ENCODE measurements at places on chromosomes 6 and 20. TPM values are rescaled to one million over a fixed set of nuclear protein-coding genes. Genes with fewer than 3 reads are reported as not detected.
A peak's percentile ranks its signal among the peaks of the same experiment; 100 is the strongest.

CRISP3 gene
- not detected for polyA plus RNA-seq

MUCL3 gene
- polyA plus RNA-seq = 0.34 TPM

OPRL1 gene
- 0.50 TPM for polyA plus RNA-seq

OR12D3 gene
- not detected for polyA plus RNA-seq

DNA sequence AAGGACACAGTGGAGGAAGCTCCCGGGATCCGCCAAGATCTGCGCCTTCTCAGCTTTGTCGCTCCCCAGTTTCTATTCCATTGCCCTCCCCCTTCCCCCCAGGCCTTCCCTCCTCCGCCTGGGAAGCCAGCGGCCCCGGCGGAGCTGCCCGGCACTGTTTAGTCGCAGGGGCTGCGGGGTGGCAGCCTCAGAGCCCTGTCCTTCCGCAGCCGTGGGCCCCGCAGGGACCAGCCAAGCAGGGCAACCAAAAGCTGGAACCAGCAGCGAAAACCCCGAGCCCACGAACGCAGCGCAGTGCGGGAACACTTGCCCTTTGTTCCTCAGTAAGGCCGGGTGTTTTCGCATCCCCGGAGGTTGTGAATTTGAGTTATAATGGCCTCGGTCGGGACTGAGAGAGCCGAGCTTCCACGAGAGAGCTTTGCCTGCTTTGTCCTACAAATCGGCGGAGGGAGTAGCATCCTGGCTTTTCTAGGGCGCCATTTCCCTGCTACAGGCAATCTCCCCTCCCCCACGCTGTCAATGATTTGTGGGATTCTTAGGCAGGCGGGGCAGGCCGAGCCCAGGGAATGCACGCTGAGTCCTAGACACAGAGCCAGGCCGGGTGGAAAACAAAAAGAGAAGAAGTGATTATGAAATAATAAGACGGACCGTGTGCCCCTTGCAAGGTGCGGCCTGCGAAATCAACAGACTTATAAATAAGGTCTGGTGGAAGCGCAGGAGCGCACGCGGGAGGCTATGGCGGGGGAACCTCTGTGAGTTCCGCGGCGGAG is 4.0 kb upstream of the TUBB2B start:
- H3K4me1 ChIP-seq = peaks cover 14% of the 10 kb centered on the region
- peaks cover 56% of the 10 kb centered on the region for H3K27me3 ChIP-seq
- no peaks in the 10 kb centered on the region for H3K36me3 ChIP-seq
- peak overlapping the region; percentile 94 for H3K27ac ChIP-seq
- DNase-seq = peak; percentile 96
- H3K4me3 ChIP-seq = peak overlapping the region; percentile 19

DNA sequence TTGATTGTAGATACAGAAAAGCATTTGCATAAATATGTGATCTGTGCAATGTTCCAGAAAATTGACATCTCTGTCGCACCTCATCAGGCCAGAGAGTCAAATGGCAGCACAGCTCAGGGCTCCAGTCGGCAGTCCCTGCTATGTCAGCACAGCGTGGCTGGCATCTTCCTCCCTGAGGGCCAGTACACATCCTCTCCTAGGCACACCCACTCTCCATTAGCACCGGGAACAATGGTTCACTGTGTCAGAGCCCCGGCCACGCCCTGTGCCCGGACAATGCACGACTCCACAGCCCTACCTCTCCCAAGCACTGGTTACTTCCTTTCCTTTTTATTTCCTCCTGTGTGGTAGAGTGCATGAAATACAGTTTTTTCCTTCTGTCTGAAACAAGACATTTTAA is 114.9 kb downstream of the FOXC1 start:
- no peak overlapping the region for H3K4me3 ChIP-seq
- H3K27ac ChIP-seq = peak overlapping the region; percentile 57
- no peaks in the 10 kb centered on the region for H3K36me3 ChIP-seq
- no peaks in the 10 kb centered on the region for H3K4me1 ChIP-seq

DNA sequence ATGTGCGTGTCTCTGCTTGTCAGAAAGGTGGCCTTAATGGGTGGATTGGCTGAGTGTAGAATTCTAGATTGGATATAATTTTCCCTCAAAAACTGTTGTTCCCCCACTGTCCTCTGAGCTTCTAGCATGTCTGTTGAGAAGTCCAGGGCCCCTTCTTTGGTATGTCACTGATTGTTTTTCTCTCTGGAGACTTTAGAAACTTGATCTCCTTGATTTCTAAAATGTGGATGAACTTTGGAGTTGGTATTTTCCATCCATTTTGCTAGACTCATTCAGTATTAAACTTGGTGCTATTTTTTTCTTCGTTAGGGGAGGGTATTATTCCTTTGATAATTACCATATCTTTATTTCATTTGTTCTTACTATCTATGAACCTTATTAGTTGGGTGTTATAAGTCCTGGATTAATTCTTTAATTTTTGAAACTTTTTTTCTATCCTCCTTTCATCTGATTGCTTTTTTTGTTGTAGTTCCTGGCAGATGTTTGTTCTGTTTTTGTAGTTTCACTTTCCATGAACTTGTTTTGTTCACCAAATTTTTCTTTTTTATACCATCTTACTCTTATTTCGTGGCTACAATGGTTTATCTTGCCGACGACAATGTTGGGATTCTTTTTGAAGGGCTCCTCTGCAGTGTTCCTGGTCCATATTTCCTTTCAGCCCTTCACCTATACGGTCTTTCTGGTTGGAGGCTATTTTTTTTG is 68.4 kb downstream of the ARID1B start:
- H3K4me1 ChIP-seq = peaks cover 40% of the 10 kb centered on the region
- DNase-seq = no peak
- H3K27me3 ChIP-seq = no peaks in the 10 kb centered on the region

GRCh38 chr20:7146552-7147219 is 379.2 kb downstream of the BMP2 start:
- peaks cover 6% of the 10 kb centered on the region for H3K4me1 ChIP-seq
- H3K27ac ChIP-seq = no peak overlapping the region
- no peaks in the 10 kb centered on the region for H3K27me3 ChIP-seq
- H3K36me3 ChIP-seq = no peaks in the 10 kb centered on the region
- DNase-seq = no peak

GRCh38 chr20:16387666-16388065 is 185.6 kb downstream of the KIF16B start:
- no peaks in the 10 kb centered on the region for H3K27me3 ChIP-seq
- H3K4me1 ChIP-seq = no peaks in the 10 kb centered on the region
- H3K4me3 ChIP-seq = no peak overlapping the region
- DNase-seq = no peak
- H3K36me3 ChIP-seq = no peaks in the 10 kb centered on the region
- no peak overlapping the region for H3K27ac ChIP-seq
